NCI-H510A (cell line): ENCODE measurements at places on chromosomes 5 and 9.

GRCh38 chr5:181223058-181223728, at the start of gene TRIM41:
TRIM41 (plus strand) TSS chr5:181223281; CDS start chr5:181224000, 719 bp downstream.
- no peak for DNase-seq

DNA sequence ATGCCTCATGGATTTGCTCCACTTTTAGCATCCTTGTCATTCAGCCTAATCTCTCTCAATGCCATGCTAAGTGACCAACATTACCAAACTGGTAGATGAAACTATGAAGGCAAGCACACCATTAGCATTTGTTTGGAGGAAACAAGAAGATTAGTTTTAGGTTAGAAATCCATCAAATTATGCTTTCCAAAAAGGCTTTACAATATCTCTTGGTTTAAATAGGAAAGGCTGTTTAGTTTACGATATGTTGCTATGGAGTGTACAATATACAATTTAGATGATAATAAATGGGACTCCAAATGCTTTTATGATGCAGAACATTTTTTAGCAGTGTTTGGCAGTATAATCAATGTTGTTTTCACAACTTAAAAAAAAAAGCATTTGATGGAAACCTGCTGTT, 47.8 kb upstream of the CTXN3 start:
- DNase-seq, result no peak

- no peak for DNase-seq
Observed at GRCh38 chr5:79552984-79553383, 39.0 kb upstream of the HOMER1 start.

GRCh38 chr5:160342413-160342941, 27.9 kb downstream of the C1QTNF2 start:
- DNase-seq, result no peak

- DNase-seq, result peak; percentile 12
Observed at GRCh38 chr9:93673021-93673838, 96.8 kb downstream of the PHF2 start.

- no peak for DNase-seq
Observed at GRCh38 chr9:69696802-69697201, 24.6 kb upstream of the APBA1 start.

- DNase-seq, result no peak
Observed at GRCh38 chr9:3696368-3696767, 170.6 kb upstream of the RFX3 start.

DNA sequence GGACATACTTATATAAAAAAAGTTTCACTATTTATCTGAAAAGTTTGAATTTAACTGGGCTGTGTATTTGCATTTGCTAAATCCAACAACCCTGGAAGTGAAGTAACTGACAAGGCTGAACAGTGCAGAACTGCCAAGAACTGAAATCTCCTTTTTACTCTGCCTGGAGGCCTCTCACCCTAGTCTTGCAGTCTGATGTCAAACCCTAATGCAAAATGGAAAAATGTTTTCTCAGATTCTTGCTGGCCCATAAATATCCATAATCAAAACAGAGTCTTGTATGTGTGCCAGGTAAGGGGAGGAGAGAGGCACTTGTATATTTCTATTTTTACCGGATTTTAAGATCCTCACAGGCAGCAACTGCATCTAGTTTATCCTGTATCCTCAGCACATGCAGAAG, 432.7 kb upstream of the KLF4 start:
- DNase-seq, result no peak

DNA sequence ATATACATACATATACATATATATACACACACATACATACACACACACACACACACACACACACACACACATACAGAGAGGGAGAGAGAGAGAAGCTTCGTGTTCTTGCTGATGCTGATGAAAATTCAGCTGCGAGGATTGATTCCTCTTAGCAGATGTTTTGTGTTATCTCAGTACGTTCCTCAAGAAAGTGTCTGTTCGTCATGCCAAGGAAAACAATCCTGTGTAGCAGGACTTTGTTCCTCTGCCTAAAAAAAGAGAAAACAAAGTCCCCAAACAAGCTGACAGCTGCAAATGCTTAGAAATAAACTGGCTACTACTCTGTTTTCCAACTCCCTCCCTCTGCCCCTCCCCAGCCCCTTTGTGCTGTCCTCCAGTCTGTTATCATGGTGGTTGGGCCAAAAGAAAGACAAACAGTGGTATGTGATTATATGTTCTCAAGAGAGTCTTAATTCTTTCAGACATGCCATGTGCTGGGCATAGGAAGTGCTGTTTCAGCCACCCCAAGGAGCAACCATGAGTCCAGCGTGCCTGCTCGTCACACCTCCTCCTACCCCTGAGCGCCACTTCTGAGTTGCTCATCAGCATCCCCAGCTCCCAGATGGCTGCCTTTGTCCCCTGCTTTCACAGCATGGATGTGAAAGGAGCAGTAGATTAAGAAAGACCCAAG, 71.5 kb upstream of the EQTN start:
- DNase-seq, result no peak

DNA sequence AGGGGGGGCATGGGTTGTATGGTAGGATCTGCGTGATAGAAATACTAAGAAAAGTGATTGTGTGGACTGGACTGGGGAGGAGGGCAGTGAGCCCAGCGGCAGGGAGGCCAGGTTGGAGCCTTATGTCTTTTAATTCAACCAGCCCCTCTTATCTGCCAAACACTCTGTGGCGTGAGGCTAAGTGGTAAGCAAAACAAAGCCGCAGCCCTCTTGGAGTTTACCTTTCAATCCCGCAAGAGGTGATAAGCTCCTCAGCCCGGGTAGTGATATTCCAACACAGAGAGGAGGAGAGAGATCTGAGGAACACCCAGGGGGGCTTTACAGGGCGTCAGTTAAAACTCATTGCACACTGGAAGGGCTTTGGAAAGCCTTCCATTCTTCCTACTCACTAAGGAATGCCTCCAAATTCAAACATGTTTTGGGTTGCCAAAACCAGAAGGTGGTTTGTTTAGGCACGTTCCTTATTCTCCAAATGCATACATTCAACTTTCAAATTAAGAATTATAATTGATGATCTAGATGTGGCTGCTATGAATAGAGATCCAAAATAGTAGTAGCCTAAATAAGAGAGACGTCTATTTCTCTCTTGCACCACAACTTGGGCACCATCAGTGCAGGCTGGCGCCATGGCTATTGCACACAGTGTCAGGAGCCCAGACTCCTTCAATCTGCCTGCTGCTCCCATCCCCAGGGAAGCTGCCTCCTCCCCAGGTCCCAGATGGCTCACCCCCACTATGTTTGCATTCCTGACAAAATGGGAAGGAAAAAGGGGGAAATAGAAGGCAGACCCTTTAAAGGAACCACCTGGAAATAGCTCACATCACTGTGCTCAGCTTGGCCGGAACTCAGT, 75.1 kb upstream of the FSTL4 start:
- DNase-seq, result no peak

- DNase-seq, result no peak
Observed at GRCh38 chr5:53087171-53087570, 22.4 kb downstream of the MOCS2 start.

DNA sequence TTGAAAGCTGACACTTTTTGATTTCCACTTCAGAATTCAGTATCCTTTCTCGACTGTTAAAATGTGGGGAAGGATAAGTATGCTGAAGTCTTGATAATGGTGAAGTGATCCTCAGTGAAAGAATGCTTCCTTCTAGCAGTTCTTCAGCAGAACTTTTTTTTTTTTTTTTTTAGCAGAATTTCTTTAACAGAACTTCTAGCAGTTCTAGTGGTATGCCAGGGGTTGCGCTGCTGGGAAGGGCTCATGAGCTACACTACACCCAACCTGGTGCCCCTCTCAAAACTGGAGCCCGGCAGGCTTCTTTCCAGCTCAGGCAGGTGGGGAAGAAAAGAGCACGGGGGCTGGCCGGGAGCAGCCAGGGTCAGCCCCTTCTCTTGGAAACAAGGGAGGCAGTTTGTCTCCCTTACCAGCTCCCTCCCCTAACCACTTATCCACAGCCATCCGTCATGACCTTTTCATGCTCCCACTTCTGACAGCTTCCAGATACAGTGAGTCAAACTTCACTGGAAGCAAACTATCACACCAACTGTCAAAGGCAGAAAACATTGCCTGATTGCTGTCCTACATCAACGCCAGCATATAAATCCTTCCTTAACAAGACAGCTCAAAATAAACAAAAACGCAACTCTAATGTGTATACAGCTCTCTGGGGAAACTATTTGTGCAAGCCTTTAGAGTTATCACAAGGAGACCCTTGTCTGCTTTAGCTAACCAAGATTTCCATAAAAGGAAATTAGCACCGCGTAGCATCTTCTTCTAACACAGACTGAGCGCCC, 211.5 kb downstream of the GAPVD1 start:
- DNase-seq, result no peak

GRCh38 chr5:14572836-14573235, 8.8 kb upstream of the OTULINL start:
- no peak for DNase-seq

GRCh38 chr5:176508603-176509002, 28.6 kb downstream of the RNF44 start:
- DNase-seq, result no peak

GRCh38 chr9:1421436-1421835, 371.3 kb downstream of the DMRT2 start:
- no peak for DNase-seq

GRCh38 chr9:95175523-95175922, 142.0 kb downstream of the FANCC start:
- DNase-seq, result peak; percentile 28

GRCh38 chr9:120446671-120447070, 133.3 kb downstream of the CDK5RAP2 start:
- no peak for DNase-seq

DNA sequence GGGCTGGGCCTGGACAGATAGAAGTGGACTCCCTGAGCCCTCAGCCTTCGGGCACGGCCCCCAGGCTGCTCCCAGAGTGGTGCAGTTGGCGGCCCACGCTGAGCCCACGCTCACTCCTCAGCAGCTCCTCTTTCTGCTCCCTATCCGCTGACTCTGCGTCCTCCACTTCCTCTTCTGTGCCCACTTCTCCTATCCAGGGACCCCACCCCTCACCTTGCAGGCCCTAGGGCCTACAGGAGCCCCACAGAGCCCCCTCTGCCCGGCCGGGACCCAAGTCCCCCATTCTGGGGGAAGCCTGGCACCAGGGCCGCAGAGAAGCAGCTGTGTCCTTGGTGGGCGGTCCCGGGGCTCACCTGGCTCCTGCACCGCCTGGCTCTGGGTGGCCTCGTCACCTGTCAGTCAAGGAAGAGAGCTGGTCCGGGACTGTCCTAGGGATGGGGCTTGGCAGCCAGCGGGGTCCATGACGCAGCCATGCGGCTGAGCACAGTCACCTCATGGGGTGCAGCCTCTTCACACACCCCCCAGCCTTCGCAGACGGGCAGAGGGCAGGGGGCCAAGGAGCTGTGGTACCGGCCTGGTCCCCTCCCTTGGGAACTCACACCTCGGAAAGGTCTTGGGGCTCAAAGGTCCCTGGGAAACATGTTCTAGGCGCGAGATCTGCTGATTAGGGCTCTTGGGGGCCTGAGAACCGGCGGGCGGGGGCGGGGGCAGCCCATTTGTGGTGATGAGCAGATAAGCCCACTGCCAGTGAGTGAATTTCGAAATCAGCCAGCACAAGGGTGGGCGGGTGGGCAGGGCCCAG, 5.4 kb upstream of the NRARP start:
- peak; percentile 31 for DNase-seq

GRCh38 chr5:102226321-102226720, 69.8 kb downstream of the SLCO4C1 start:
- DNase-seq, result no peak

DNA sequence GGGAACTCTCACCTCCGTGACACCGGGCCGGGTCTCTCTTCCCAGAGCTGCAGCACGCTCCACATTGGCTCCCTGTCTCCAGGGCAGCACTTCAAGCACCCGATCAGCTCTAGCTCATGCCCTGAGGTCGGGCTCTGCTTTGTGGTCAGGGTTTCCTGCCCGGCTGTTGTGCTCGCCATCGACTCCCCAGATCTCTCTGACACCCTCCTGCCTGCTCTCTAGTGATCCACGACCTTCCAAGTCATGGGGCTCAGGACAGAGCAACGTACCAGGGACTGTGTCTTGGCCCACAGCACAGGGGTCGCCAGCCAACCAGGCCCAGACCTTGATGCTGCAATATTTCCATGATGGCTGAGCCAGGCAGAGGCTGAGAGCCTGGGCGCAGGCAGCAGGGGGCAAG, 45.1 kb downstream of the PRRT1B start:
- no peak for DNase-seq

GRCh38 chr9:127148014-127148413, 25.6 kb upstream of the ANGPTL2 start:
- no peak for DNase-seq

DNA sequence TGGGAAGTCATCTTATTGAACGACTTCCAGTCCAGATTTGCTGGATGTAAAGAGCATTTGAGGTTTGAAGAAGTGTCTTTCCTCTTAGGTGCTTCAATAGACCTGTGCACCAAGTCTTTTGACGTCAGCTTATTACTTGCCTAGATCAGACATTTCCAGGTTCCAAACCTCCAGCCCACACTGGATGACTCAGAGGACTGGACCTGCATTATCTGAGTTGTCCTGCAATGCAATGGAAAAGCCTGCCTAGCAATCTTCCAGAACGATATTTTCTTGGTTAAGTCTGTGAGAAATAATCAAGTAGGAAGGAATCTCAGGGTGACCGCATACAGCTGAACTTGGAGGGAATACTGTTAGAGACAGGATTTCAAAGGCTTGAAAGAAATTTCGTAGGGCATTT, 147.2 kb upstream of the MOCS2 start:
- DNase-seq, result no peak

GRCh38 chr9:129752900-129753729, at the start of gene PTGES:
PTGES (minus strand) TSS chr9:129753042; CDS start chr9:129753012, 30 bp downstream.
- DNase-seq, result peak; percentile 60

- no peak for DNase-seq
Observed at GRCh38 chr5:123412206-123412605, 11.0 kb downstream of the CEP120 start.

DNA sequence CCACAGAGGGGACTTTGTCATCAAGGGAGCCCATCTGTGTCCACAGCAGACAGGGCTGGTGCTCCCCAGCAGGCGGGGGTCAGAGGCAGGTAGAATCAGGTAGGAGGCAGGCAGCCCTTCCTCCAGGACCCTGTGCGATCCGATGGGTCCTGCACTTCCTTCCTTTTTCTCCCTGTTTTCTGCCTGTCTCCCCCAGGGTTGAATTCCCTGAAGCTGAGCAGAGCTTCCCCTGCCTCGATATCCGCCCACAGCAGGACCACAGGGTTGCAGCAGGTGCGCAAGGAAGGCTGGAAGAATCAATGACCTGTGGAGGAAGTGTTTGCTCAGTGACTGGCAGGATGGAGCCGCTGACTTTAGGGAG, 69.2 kb downstream of the MRPL36 start:
- DNase-seq, result no peak

- DNase-seq, result no peak
Observed at GRCh38 chr5:141840280-141840812, 37.9 kb downstream of the PCDH1 start.
